ENCODE measurements at places on chromosomes 16 and 17.

- DNase-seq, result no peak
These were observed 17.8 kb downstream of the MPHOSPH6 start for GRCh38 chr16:82152196-82152595.

- peak; percentile 91 for DNase-seq
These were observed 3.7 kb downstream of the SOCS3 start for GRCh38 chr17:78356101-78356713.

GRCh38 chr17:56099649-56100048 lies 53.6 kb upstream of the ANKFN1 start:
- DNase-seq, result no peak

GRCh38 chr17:2212400-2212981 lies 91.1 kb downstream of the SMG6 start:
- DNase-seq, result no peak

DNA sequence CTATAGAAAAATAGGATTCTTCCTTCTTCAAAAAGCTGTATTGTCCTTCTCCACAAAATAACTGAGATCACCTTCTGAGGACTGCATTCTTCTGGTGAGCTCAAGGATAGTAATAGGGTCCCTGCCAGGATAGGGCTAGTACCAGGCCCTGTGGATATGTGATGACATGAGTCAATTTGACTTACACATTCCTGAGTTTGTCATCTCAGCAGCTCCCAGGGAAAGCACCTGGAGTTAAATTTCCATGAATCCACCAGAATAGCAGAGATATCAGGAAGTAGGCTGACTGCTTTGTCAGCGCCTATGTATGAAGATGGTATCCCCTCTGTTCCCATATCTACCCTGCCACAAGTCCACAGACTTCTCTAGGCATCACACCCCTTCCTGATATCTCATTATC lies 225.8 kb downstream of the PMP22 start:
- no peak for DNase-seq

DNA sequence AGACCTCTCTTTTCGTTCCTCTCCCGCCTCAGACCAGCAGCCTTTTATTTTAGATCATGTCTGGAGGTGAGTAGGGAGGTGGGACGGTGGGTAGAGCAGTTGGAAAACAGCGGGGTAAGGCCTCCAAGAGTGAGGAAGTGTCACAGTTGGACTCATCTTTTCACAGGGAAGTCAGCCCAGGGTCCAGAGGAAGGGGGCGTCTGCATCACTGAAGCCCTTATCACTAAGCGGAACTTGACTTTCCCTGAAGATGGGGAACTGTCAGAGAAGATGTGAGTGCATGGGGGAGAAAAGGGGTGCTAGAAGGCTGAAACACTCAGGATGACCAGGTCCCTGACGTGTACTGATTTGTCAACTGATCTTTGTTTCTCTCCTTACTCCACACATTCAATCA lies 461 bp downstream of the LRRC46 start:
- no peak for DNase-seq

GRCh38 chr16:8619671-8620370 lies 1.7 kb upstream of the METTL22 start:
- DNase-seq, result no peak

- DNase-seq, result no peak
These were observed 29.7 kb upstream of the MRPS23 start for GRCh38 chr17:57879437-57880085.

All from T follicular helper cell (primary cell).